ENCODE measurements at places on chromosomes 4 and X.

- DNase-seq = no peak
- no peak overlapping the region for H3K4me3 ChIP-seq
- H3K27me3 ChIP-seq = peaks cover 5% of the 10 kb centered on the region
- no peak overlapping the region for H3K27ac ChIP-seq
- H3K36me3 ChIP-seq = no peaks in the 10 kb centered on the region
These were observed 18.9 kb downstream of the ZBTB33 start for GRCh38 chrX:120269373-120270035.

DNA sequence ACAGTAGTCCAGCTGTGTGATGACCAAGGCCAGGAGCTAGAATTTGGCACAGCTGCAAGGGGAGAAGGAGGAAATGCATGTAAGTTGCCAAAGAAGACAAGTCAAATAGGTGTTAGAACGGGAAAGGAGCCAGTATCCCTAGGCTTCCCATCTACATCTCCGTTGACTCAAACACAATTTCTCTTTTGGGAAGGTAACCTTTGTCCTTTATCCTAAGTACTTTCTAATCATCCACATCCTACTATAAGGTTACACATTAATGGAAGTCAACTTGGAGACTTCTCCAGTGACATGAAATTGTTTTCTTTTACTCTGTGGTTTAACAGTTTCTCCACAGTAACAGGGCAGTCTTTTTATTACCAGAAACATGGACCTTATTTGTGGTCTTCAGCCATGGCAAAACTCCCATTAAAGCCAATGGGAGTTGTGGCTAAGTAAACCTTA, 620.0 kb downstream of the ANKRD50 start:
- no peak overlapping the region for H3K4me3 ChIP-seq
- H3K27me3 ChIP-seq = no peaks in the 10 kb centered on the region
- no peaks in the 10 kb centered on the region for H3K36me3 ChIP-seq
- H3K4me1 ChIP-seq = no peaks in the 10 kb centered on the region
- DNase-seq = no peak
- no peak overlapping the region for H3K27ac ChIP-seq

GRCh38 chr4:2426711-2427275, 8.0 kb downstream of the CFAP99 start:
- H3K4me3 ChIP-seq = no peak overlapping the region
- no peak for DNase-seq
- H3K27ac ChIP-seq = no peak overlapping the region

GRCh38 chr4:120921456-120922380, 808 bp downstream of the PRDM5 start:
- DNase-seq = no peak
- peaks cover 19% of the 10 kb centered on the region for H3K4me1 ChIP-seq

- H3K27ac ChIP-seq = no peak overlapping the region
- H3K27me3 ChIP-seq = no peaks in the 10 kb centered on the region
- H3K4me1 ChIP-seq = no peaks in the 10 kb centered on the region
- no peak for DNase-seq
These were observed 83.8 kb downstream of the CCKAR start for GRCh38 chr4:26406346-26406975.

DNA sequence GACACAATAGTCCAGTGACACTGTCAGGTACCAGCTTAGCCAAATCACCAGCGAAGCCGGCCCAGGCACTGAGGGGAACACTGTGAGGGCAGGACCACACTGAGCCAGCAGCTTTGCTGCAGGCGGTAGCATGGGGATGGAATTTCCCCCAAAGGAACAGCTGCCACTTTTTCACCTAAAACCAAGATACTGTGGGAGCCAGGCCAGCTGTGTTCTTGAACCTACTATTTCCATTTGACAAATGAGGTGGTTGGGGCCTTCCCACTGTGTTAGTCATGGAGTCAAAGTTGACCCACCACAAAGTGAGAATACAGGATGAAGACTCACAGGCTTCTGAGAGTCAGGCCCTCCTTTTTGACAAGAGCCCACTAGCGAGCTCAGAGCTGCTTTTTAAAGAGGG, 70.7 kb upstream of the SH3RF1 start:
- no peak overlapping the region for H3K27ac ChIP-seq
- no peaks in the 10 kb centered on the region for H3K36me3 ChIP-seq
- no peak for DNase-seq
- H3K4me3 ChIP-seq = no peak overlapping the region
- H3K27me3 ChIP-seq = no peaks in the 10 kb centered on the region

DNA sequence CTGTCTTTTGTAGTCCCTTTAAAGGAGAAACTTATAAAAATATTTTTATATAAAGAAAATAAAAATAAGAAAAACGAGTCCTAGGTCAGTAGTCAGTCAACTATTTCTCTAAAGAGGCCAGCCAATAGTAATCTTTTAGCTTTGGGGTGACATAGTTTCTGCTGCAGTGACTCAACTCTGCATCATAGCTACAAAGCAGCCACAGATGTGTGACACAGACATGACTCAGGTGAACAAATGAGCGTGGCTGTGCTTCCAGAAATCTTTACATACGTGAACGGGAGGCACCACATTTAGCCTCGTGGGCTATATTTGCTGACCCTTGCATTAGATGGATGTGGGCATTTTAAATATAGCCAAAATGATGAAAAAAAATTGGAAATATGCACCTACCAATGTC, 1862.5 kb upstream of the TENM3 start:
- no peaks in the 10 kb centered on the region for H3K36me3 ChIP-seq
- no peak overlapping the region for H3K4me3 ChIP-seq
- DNase-seq = no peak
- H3K27ac ChIP-seq = no peak overlapping the region
- no peaks in the 10 kb centered on the region for H3K4me1 ChIP-seq
- H3K27me3 ChIP-seq = no peaks in the 10 kb centered on the region

GRCh38 chr4:174266416-174266815, 17.1 kb downstream of the FBXO8 start:
- no peak overlapping the region for H3K4me3 ChIP-seq
- peak overlapping the region; percentile 98 for H3K27ac ChIP-seq
- peaks cover 2% of the 10 kb centered on the region for H3K36me3 ChIP-seq
- H3K27me3 ChIP-seq = no peaks in the 10 kb centered on the region
- H3K4me1 ChIP-seq = peaks cover 15% of the 10 kb centered on the region

DNA sequence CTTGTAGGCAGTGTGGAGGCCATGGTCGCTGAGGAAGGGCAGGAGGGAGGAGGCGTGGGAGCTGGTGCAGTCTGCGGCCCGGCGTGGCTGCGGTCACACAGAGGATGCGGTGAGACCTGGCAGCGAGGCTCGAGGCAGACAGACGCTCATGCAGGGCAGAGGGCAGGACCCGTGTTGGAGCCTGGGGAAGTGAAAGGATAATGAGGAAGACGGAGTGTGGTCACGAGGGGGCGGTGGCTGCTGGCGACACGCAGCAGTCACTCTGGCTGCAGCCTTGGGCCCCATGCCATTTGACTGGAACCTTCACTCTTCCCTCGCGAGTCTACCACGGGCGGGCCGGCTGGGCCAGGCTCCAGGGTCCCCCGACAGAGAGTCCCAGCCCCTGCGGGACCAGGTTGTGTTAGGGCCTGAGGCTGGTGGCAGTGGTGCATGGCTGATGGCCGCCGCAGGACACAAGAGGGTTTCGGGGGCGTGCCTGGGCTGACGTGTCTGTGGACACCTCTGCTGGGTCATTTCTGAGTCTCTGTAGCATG, 68.8 kb upstream of the HGFAC start:
- H3K27me3 ChIP-seq = no peaks in the 10 kb centered on the region
- no peak overlapping the region for H3K27ac ChIP-seq
- DNase-seq = no peak
- H3K36me3 ChIP-seq = peaks cover 12% of the 10 kb centered on the region
- H3K4me1 ChIP-seq = peaks cover 34% of the 10 kb centered on the region

DNA sequence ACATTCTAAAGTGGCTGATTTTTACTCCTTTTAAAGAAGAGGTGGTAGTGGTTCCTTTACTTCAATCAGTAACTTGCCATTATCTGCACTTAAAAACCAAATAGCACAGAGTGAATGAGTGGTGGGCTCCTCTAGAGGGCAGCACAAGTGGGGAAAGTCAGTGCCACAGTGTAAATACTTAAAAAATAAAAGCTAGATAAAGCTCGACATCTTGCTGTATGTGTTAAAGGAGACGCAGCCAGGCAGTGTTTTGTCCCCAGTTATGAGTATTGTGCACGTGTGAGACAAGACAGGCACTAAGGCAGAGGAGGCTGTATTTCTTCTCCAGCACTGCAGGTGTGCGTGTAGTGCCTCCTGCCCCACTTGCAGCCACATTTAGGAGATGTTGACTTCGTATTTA, 24.6 kb downstream of the NAP1L5 start:
- DNase-seq = peak; percentile 17
- no peaks in the 10 kb centered on the region for H3K4me1 ChIP-seq
- H3K27me3 ChIP-seq = no peaks in the 10 kb centered on the region
- no peak overlapping the region for H3K27ac ChIP-seq

DNA sequence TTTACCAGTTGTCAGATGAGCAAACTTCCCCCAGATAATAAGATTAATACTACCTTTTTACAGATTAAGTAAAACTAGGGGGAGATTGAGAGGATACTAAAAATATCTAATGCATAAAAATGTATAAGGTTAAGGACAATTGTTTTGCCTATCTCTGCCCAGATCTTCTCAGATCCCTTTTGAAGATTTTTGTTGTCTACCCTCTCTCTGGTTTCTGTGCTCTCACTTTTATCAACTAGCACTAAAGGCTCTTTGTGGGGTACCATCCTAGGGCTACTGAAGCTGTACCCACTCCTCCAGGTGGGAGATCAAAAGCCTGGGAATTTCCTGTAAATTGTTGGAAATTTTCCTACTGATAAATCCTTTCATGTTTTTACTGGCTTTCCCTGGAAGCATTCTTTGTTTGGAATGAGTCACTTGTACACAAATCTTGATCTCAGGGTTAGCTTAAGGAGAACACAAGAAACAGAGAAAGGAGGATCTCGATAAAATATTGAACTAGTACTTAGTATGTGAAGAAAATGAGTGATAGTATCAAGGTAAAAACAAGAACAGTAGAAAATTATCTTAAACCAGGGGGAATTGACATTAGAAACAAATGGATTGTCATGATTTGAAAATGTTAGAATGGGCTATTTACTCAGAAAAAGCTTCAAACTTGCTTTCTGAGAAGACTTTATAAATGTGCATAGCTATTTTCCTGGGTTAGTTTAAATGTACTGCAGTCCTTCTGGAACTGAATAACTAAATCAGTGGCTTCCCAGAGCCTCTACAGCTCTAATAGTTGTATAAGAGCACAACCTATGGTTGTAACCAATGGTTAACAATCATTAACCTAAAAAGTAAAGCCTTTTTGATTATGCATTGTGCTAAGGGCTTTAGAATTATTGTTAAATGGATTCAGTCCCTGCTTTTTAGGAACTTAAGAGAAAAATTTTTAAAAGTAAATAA, 679.9 kb upstream of the MAGEB2 start:
- no peak overlapping the region for H3K4me3 ChIP-seq
- H3K27ac ChIP-seq = no peak overlapping the region
- no peaks in the 10 kb centered on the region for H3K36me3 ChIP-seq

GRCh38 chrX:124719060-124719459, 372.7 kb downstream of the SH2D1A start:
- H3K4me1 ChIP-seq = no peaks in the 10 kb centered on the region
- no peak overlapping the region for H3K4me3 ChIP-seq
- DNase-seq = no peak
- no peaks in the 10 kb centered on the region for H3K36me3 ChIP-seq
- H3K27me3 ChIP-seq = no peaks in the 10 kb centered on the region
- H3K27ac ChIP-seq = no peak overlapping the region

DNA sequence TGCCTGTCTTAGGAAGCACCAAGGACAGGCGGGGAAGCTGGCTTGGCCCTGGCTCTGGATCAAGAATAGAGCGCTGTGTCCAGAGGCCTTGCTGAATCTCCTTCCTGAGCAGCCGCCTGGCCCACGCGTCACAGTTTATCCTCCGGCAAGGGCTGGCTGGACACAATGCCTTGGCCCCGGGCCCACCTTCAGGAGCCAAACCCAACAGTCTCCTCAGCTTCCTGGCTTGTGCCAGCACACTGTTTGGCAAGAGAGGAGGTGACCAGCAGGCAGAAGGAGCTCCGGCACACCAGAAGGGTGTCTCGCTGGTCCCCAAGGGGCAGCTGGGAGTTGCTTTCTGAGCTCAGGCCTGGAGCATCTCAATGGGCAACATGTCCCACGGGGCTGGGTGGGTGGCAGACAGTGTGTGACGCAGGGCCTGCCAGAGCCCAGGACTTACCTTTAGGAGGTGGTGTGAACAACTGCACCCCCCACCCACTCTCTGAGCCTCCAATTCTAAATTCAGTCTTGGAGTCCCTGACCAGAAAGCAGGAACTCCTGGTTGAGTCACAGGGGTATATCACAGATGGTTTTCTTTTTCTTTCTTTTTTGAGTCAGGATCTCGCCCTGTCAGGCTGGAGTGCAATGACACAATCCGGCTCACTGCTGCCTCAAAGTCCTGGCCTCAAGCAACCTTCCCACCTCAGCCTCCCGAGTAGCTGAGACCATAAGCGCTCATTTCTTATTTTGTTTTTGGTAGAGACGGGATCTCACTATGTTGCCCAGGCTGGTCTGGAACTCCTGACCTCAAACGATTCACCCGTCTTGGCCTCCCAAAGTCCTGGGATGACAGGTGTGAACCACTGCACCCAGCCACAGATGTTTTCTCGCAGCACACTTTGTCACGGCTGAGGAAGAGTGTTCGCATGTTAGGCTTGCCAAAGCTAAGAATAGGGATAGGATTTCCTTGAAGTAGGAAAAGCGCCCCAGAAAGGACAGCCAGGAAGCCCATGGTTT, 361.2 kb downstream of the BCOR start:
- H3K4me1 ChIP-seq = peaks cover 31% of the 10 kb centered on the region
- DNase-seq = peak; percentile 35
- H3K27ac ChIP-seq = peak overlapping the region; percentile 59
- H3K4me3 ChIP-seq = no peak overlapping the region

GRCh38 chrX:29496636-29497180, 718.7 kb upstream of the MAGEB2 start:
- H3K4me3 ChIP-seq = no peak overlapping the region
- no peak for DNase-seq
- H3K36me3 ChIP-seq = no peaks in the 10 kb centered on the region
- no peaks in the 10 kb centered on the region for H3K4me1 ChIP-seq
- no peaks in the 10 kb centered on the region for H3K27me3 ChIP-seq
- no peak overlapping the region for H3K27ac ChIP-seq

DNA sequence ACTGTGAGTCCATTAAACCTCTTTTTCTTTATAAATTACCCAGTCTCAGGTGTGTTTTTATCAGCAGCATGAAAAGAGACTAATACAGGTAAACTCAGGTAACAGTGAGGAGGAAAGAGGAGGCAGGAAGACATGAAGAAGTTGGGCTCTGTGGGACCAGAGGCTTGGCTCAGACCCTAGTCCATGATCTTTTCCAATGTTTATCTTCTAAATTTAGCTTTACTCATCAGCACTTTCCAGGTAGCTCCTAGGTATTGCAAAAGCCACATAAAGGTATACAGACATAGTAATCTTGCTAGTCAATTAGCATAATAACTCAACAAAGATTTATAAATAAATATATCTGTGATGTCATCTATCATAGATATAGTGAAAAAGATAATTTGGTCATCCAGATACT, 11.2 kb upstream of the FRYL start:
- no peaks in the 10 kb centered on the region for H3K36me3 ChIP-seq
- DNase-seq = no peak
- H3K4me1 ChIP-seq = no peaks in the 10 kb centered on the region
- no peaks in the 10 kb centered on the region for H3K27me3 ChIP-seq
- H3K27ac ChIP-seq = no peak overlapping the region
- no peak overlapping the region for H3K4me3 ChIP-seq

All from SK-N-SH (cell line).